ENCODE measurements at places on chromosomes 16 and 17.

DNA sequence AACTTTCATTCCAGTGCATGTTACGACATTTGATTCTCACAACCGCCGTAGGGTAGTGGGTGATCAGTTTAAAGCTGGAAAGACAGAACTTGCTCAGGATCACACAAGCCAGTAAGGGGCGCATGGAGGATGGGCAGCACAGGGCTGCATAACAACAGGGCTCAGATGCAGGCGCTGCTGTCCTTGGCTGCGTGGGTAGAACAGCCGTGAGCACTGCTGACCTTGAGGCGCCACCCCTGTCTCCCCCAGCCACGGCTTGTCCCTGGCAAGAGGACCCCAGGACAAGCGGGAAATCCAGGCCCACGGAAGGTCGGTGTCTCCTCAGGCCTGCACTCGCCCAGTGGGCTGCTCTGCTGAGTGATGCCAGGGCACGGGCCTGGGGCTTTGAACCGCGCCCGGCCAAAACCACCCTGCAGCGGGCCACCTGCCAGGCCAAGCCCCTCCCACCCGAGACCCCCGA lies 84.7 kb downstream of the LMF1 start:
- no peak for DNase-seq

GRCh38 chr16:56355221-56355620 lies 70.1 kb downstream of the AMFR start:
- DNase-seq = no peak

- DNase-seq = no peak
Observed at GRCh38 chr16:57563761-57564160, 21.3 kb downstream of the ADGRG5 start.

- no peak for DNase-seq
Observed at GRCh38 chr16:15811481-15812400, 45.1 kb downstream of the MYH11 start.

DNA sequence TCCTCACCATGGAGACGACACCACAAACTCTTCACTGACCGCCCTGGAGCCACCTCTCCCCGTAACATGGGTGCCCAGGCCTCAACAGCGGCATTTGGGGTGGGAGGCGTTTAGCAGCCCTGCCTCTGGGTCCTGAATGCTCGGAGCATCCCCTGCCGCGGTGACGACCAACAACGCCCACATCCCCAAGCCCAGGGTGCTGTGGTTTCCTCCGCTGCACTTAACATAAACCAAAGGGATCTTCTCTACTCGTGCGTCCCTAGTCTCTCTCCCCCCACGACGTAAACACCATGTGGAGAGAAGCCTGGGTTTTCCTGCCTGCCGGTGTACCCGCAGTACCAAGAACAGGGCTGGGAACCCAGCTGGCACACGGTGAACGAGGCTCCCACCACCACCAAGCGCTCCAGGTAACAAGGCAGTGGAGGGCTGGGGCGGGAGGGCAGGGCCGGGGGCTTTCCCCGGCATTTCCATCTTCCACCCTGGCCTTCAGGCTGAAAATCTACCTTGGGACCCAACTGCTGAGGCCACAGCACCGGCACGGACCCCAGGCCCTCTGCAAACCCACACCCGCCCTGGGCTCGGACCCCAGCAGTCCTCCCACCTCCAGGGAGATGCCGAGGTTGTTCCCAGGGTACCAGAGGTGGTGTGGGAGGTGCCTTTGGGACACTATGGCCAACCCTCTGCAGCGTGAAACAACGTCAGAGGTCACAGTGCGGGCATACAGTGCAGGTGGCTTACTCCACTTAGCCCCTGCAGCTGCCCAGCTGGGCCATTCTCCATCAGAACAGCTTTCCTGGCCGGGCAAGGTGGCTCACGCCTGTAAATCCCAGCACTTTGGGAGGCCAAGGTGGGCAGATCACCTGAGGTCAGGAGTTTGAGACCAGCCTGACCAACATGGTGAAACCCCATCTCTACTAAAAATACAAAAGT lies 54.3 kb downstream of the TIMM22 start:
- DNase-seq = no peak

DNA sequence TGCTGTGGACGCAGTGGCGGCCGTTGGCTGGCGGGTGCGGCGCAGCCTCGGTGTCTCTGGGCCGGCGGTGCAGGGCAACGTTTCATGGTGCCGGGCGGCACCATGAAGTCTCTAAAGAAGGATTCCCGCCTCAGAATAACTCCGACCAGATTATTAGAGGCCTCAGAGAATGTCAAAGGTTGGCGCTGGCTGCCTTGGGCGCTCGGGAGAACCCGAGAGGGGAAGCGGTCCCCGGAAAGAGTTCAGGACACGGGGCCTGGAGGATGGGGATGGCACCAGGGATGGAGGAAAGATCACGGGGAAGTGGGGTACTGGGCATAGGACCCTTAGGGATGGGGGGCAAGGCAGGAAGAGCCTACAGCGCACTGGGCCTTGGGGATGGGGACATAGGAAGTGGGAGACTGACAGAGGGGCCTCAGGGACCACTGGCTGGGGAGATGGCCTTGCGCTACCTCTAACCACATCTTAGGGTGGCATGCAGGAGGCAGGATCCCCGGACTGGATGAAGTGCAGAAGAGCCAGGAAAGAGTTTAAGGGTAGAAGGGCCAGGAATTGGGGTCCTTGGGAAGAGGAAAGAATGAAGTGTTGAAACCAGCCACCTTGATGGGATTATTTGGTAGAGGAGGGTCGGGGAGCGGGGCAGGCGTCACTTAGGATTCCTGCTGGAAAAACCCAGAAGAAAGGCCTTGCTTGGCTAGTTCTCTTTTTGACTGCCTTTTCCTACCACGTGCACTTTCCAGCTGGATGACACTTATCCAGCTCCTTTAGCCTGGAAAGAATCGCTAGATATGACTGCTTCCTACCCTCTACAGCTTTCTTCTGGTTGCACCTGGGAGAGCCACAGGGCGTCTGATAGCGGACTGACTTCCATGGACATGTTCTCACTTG lies 578 bp downstream of the MYCBPAP start:
- DNase-seq = no peak

GRCh38 chr16:77963185-77964044 lies 58.9 kb upstream of the CLEC3A start:
- no peak for DNase-seq

DNA sequence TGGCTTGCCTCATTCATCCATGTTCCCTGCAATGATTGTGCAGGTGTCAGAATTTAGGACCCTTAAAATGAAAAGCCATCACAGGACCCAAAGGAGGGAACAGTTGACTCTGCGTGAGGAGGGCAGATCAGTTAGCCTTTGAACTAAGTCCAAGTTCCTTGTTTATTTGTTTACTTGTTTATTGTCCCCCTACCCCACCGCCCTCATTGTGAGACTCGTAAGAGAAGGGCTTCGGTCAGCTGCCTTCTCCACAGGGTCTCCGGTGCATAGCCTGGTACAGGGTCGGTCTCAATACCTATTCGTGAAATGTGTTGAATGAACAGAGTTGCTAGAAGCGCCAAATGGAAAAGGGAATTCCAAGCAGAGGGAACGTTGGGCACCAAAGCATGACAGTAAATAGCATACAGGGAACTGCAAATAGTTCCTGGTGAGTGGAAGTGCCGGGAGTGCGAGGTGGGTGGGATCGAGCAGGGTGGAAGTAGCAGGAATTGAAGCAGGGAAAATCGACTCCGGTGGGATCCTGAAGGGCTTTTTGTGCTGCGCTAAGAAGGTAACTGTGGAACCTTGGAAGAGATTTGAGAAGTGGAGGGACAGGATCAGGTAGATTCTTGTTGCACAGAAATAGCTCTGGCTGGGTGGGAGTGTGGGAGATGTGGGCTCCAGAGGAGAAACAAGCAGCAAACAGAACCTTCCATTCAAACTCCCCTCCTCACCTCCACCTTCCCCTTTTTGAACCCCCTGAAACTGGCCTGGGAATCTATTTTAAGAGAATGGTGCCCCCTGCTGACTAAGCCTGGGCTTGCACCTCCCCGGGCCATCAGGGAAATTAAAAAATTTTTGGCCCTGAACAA lies 12.7 kb downstream of the SLC35B1 start:
- DNase-seq = peak; percentile 32

GRCh38 chr17:73555199-73555960 lies 88.9 kb downstream of the SDK2 start:
- no peak for DNase-seq

Measured in T-helper 22 cell (primary cell).